Brain (organoid and tissue), 16 donors: ENCODE measurements at places on chromosomes 5 and 9.

DNA sequence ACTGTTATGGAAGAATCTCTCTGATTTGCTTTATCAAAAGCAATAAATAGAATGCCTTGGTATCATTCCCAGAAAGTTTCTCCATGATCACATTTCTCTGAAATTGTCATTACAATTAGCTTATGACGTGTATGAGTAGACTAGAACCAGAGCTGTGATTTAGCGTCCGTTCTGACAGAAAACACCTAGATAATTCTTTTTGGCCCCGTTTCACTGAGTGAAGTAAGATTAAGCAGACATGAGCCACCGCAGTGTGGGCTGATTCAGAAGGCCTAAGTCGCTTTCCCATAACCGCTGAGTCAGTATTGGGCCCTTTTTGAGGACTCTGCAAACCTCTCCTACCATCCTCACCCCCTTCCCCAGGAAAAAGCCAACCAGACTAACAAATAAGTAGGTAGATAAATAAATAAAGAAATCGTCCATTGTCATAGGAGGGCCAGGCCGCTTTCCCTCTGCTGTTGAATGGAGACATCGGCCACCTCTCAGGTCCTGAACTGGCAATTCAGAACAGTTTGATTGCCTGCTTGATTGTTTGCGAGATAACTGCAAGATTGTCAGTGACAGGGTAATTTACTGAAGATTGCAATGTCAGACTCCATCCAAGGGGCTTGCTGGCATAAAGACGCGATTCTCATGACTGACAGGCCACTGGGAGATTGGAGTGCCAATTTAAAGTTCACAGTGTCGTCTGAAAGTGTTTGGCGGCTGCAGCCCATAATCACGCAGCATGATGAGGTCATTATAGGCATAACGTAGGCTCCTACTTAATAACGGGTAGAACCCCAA lies 105.0 kb upstream of the WWC1 start:
- peak; percentile 61 for DNase-seq

GRCh38 chr5:133130387-133131118 lies 78.7 kb downstream of the HSPA4 start:
- no peak for DNase-seq

DNA sequence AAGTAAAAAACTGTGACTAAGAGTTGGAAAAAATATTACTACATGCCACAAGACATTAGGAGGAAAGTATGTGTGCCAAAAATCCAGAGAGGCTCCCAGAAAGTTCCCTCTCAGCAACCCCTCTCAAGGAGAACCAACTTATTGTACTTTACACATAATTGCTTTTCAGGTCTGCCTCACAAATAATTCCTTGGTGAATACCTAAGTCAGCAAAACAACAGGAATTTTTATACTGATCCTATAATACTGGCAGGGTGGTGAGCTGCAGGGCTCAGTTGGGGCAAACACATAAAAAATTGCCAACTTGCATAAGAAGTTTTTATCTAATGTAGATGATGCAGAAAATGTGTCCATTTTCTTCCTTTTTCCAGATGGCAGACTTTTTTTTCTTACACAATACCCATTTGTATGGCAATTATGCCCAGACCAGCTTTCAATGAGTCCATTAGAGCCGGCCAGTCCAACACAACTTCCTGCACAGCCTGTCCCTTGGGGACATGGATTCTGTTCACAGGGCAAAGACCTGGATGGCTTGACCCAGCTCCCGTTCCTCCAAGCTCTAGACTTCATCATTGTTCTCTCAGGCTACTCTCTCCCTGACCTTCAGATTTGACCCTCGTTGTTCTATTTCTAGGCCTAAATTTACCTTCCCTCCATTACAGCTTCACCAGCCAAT lies 31.3 kb downstream of the MARCHF3 start:
- no peak for DNase-seq

- DNase-seq, result no peak
These were observed 34.6 kb downstream of the RXRA start for GRCh38 chr9:134360897-134361296.

DNA sequence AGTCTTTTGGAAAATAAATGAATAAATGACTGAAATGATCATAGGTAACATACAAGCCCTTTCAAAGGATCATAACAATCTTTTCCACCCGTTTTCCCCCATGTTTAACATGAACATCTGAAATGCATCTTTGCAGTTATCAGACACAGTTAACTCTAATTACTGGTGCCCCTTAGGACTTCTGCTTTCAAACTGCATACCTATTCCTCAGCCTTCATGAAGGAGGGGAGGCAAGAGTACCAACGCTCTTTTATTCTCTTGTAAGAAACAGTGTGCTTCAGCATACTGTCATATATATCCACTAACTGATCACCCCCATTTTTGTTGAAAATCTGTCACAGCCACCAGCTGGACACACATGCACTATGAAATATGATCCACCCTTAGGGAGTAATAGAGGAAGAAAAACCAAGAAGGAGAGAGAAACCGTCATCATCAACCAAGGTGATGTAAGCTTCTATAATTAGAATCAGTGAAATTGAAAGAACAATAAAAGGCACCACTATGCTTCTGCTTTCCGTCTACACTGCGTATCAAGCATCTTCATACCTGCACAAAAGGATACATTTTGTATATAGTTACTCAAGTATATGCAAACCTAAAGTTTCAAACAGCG lies 98.7 kb downstream of the RAPGEF6 start:
- peak; percentile 59 for DNase-seq

GRCh38 chr5:14512574-14512973 lies 69.0 kb upstream of the OTULINL start:
- no peak for DNase-seq

DNA sequence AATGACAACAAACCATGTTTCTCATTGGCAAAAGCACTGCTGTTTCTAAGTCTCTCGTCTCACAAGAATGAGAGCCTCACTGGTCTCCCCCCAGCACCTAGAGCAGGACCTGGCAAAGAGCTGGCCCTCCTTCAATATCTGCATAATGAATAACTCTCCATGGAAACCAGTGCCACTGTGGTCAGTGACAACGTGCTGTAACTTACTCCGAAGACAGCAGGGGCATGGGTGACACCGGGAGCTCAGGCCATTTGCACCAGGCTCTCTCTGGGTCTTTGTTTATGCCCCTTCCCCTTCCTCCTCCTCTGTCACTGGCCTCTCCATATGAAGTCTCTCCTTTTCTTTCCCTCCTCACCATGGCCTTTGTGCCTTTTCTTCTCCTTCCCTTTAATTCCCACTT lies 33.3 kb downstream of the TAS2R1 start:
- peak; percentile 26 for DNase-seq

- no peak for DNase-seq
These were observed 19.4 kb upstream of the MED10 start for GRCh38 chr5:6397536-6398269.
